ENCODE measurements at places on chromosomes 5 and 9.

DNA sequence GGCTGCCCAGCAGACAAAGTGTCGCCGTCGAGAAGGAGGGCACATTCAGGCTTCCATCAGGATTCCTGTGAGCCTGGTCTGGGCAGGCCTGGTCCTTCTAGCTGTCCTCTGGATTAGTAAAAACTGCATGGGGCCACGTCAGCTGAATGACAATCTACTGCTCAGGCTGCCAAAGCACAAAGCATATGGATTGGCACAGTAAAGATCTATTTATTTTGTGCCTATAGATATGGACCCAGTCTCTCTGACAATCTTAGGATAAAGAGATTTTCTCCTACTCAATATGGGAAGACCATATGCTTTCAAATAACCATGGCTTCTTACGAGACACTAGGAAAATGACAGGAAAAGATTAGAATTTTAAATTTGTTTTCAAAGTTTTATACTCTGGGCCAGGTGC lies 24.1 kb downstream of the ANKH start:
- DNase-seq: no peak

GRCh38 chr5:144886668-144887067 lies 716.0 kb downstream of the KCTD16 start:
- DNase-seq: no peak

DNA sequence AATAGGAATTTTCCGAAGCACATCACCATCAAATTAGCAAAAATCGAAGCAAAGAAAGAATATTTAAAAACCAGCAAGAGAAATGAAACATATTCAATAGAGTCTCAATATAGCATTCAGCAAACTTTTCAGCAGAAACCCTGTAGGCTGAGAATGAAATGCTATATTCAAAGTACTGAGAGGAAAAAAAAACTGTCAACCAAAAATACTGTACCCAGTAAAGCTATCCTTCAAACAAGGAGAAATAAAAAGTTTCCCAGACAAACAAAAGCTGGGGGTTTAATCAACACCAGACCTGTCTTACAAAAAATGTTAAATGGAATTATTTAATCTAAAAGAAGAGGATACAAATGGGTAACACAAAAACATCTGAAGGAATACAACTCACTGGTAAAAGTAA lies 116.0 kb downstream of the TRPM3 start:
- no peak for DNase-seq

- DNase-seq: no peak
Observed at GRCh38 chr5:97618721-97619120, 435.7 kb upstream of the RIOK2 start.

DNA sequence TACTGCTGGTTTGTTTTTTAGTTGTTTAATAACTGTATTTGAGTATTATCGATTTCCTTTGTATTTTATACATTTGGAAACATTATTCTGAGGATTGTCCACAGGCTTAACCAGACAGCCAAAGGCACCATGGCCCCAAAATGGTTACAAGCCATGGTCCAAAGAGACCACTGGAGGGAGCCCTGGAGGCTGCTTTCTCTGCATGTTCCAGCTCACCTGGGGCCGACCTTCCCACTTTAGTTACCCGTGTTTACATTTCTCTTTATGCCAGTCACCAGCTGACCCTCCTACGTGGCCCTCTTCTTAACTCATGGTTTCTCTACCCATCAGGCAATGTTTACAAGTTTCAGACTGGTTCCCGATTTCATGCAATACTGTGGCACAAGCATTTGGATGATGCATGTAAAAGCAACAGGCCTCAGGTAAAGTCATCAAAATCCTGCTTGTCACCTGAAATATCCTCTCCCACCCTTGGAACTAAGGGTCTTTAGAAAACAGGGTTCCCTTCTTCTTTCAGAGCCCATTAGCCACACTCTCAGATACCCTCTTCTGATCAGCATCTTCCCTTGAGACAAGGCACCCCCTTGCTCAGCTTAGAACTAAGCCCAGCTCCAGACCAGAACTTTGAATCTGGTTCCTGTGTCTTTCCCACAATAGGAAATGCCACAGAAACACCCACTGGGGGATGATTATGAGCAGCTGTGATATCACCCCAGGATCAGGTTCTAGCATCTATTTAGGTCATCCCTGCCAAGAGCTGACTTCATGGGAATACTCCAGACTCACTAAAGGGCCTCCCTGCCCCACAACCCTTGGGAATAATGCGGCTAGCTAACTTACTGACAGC lies 49.9 kb upstream of the GARNL3 start:
- DNase-seq: peak; percentile 51

- no peak for DNase-seq
Observed at GRCh38 chr9:19380826-19381075, 715 bp upstream of the RPS6 start.

- DNase-seq: no peak
Observed at GRCh38 chr5:40485021-40485998, 194.4 kb upstream of the PTGER4 start.

GRCh38 chr5:52998552-52999313 lies 9.6 kb downstream of the ITGA2 start:
- no peak for DNase-seq

DNA sequence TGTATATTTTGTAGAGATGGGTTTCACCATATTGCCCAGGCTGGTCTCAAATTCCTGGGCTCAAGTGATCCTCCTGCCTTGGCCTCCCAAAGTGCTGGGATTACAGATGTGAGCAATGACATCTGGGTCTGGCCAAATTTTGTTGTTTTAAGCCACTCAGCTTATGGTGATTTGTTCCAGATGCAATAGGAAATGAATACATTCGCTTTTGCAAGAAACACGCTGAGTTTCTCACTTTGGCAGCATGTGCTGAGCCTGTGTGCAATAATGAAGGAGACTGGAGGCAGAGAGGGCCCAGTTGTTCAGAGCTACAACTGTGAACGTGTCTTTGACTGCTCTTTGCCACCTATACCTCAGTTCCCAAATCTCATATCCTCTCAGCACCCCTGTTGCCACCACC lies 56.4 kb downstream of the KIF4B start:
- no peak for DNase-seq

- peak; percentile 68 for DNase-seq
Observed at GRCh38 chr9:13033959-13034693, 245.4 kb downstream of the MPDZ start.

DNA sequence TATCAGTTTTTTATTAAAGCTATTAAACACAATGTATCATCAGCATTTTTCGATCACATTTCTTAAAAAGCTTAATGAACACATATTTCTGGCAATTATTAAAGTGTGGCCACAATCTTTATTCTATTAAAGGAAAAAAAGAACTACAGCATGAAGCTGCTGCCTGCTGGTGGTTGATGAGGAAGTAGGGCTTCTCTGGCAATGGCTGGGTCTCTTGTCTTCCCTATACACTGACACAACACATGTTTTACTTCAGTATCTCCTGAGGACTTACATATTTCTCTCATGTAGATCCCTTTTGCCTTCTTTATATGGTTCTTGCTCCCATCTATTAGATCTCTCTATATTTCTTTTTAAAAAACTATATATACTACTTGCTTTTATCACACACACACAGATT lies 590.7 kb downstream of the RAB3C start:
- DNase-seq: no peak

GRCh38 chr5:94793113-94793815 lies 174.8 kb downstream of the SLF1 start:
- DNase-seq: peak; percentile 99

DNA sequence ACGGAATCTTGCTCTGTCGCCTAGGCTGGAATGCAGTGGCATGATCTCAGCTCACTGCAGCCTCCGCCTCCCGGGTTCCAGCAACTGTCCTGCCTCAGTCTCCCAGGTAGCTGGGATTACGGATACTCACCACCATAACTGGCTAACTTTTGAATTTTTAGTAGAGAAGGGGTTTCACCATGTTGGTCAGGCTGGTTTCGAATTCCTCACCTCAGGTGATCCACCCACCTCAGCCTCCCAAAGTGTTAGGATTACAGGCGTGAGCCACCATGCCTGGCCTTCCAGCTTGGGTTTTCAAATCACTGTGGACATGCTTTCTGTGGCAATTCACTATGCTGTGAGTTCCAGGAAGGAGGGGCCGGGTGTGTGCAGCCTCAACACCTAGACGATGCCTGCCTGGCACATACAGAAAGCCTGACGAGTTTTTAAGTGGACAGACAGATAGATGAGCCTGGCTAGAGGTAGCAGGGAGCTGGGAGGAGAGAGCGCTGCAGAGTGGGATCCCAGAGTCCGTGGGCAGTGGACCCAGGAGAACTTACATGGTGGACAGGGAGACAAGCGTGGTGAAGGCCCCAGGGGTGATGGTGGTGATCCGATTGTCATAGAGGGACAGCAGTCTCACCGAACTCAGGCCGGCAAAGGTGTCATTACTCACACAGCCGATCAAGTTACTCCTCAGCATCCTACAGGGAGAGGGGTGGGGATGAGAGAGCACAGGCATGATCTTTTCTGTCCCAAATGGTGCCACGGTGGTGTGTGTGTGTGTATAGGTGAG lies 173.4 kb upstream of the PANK3 start:
- no peak for DNase-seq

GRCh38 chr9:12801663-12802062 lies 26.8 kb downstream of the LURAP1L start:
- no peak for DNase-seq

GRCh38 chr5:169421677-169422076 lies 120.7 kb upstream of the SLIT3 start:
- DNase-seq: no peak

Measured in mesenchymal stem cell (in vitro differentiated cells and primary cell).